Osteocyte (in vitro differentiated cells): ENCODE measurements at places on chromosomes 2 and 18. TPM values are rescaled to one million over a fixed set of nuclear protein-coding genes. Genes with fewer than 3 reads are reported as not detected.
A peak's percentile ranks its signal among the peaks of the same experiment; 100 is the strongest.

Gene ALS2
- total RNA-seq: 35.5 and 39.1 TPM in 2 replicates

Gene ALK
- not detected in 2 replicates for total RNA-seq

Gene GATA6
- total RNA-seq: 1.9 and 2.4 TPM in 2 replicates

Gene PLB1
- 0.60 and 0.64 TPM in 2 replicates for total RNA-seq

Gene REEP1
- 0.16 TPM in 1 of 2 replicates, not detected in the other for total RNA-seq

DNA sequence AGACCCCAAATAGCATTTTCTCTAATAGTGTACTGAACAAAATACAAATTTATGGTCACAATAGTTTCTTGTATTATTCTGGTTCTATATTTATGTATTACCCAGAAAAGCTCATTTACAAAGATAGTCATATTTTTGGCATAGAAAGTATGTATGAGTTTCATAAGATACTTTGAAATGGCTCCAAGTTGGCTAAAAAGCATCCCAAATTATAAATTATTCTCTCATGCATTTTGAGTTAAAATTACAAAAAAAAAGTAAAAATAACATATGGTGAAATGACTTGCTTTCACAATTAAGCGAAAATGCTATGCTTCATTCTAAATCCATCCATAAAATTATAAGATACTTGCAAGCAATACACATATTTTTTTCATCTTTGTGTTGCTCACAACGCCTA, 530.7 kb downstream of the ZNF804A start:
- H3K36me3 ChIP-seq: no peaks in the 10 kb centered on the region
- no peaks in the 10 kb centered on the region for H3K27me3 ChIP-seq
- no peak overlapping the region for H3K4me3 ChIP-seq
- no peak for DNase-seq
- H3K4me1 ChIP-seq: no peaks in the 10 kb centered on the region

DNA sequence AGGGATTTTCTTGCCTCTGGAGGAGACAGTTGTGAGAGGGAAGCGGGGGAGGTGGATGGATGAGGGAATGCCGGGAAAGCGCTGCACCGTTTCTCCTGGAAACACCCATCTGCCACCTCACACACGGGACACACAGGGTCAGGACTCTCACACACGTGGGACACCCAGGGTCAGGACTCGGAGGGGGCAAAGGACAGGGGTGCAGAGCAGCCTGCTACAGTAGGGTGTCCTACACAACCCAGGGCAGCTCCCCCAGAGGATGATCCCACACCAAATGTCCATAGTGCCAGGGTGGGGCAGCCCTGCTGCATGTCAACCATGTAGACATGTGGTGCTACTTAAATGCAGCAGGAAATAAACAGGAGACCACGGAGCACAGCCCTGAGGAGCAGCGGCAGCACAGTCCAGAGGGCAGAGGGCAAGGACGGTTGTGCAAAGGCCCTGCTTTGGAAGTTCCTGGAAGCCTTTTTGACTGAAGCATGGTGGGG, 5.1 kb downstream of the RAMP1 start:
- H3K4me1 ChIP-seq: peaks cover 84% of the 10 kb centered on the region
- DNase-seq: peak; percentile 76
- no peaks in the 10 kb centered on the region for H3K27me3 ChIP-seq
- H3K27ac ChIP-seq: peak overlapping the region; percentile 96
- H3K36me3 ChIP-seq: no peaks in the 10 kb centered on the region
- H3K4me3 ChIP-seq: peak overlapping the region; percentile 21

- no peak for DNase-seq
- H3K27ac ChIP-seq: no peak overlapping the region
- peaks cover 3% of the 10 kb centered on the region for H3K4me1 ChIP-seq
- H3K4me3 ChIP-seq: no peak overlapping the region
- no peaks in the 10 kb centered on the region for H3K36me3 ChIP-seq
These were observed 3.4 kb upstream of the ASNSD1 start for GRCh38 chr2:189657867-189658266.

- no peak for DNase-seq
- peaks cover 59% of the 10 kb centered on the region for H3K36me3 ChIP-seq
- H3K27me3 ChIP-seq: no peaks in the 10 kb centered on the region
- peaks cover 53% of the 10 kb centered on the region for H3K4me1 ChIP-seq
- no peak overlapping the region for H3K27ac ChIP-seq
These were observed 6.5 kb downstream of the IGFBP5 start for GRCh38 chr2:216688731-216689340.

DNA sequence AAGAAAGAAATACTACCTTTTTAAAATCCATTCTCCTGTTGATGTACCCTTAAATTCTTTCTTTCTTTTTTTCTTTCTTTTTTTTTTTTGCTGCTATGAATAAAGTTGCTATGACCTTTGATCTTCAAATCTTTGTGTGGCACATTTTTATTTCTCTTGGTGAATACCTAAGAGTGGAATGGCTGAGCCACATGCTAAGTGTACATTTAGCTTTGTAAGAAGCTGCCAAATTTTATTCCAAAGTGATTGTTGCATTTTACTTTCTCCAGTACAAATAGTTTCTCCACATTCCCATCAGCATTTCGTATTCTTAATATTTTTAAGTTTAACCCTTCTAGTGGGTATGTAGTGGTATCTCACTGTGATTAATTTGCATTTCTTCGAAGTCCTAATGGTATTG, 88.8 kb upstream of the RAB27B start:
- no peaks in the 10 kb centered on the region for H3K27me3 ChIP-seq
- no peak for DNase-seq
- H3K4me1 ChIP-seq: peaks cover 58% of the 10 kb centered on the region
- H3K4me3 ChIP-seq: no peak overlapping the region
- no peaks in the 10 kb centered on the region for H3K36me3 ChIP-seq

DNA sequence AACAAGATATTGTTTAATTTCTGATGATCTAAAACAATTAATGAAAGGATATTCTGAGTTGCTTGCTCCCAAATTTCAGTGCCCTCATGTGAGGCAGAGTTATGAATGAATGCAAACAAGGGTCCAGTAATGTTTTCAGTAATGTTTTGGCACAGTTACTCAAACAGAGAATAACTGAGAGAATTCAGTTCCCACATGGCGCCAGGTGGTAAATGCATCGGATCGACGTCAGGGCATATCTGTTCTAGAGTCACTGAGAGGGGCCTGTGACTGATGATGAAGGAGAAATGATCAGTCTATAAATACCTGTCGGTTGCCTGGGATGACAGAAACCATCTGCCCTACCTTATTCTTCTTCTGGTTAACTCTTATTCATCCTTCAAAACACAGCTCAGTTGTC, 81.4 kb downstream of the KCNS3 start:
- no peak overlapping the region for H3K27ac ChIP-seq
- H3K36me3 ChIP-seq: no peaks in the 10 kb centered on the region
- H3K27me3 ChIP-seq: no peaks in the 10 kb centered on the region
- no peaks in the 10 kb centered on the region for H3K4me1 ChIP-seq
- no peak overlapping the region for H3K4me3 ChIP-seq
